ENCODE measurements at places on chromosomes 6 and 20.

GRCh38 chr6:116994447-116994846 lies 117.4 kb downstream of the RFX6 start:
- DNase-seq, result no peak

- no peak for DNase-seq
Measured at GRCh38 chr6:138109042-138109997, 2.1 kb upstream of the PERP start.

GRCh38 chr6:89834884-89835792 lies 5.5 kb downstream of the CASP8AP2 start:
- no peak for DNase-seq

DNA sequence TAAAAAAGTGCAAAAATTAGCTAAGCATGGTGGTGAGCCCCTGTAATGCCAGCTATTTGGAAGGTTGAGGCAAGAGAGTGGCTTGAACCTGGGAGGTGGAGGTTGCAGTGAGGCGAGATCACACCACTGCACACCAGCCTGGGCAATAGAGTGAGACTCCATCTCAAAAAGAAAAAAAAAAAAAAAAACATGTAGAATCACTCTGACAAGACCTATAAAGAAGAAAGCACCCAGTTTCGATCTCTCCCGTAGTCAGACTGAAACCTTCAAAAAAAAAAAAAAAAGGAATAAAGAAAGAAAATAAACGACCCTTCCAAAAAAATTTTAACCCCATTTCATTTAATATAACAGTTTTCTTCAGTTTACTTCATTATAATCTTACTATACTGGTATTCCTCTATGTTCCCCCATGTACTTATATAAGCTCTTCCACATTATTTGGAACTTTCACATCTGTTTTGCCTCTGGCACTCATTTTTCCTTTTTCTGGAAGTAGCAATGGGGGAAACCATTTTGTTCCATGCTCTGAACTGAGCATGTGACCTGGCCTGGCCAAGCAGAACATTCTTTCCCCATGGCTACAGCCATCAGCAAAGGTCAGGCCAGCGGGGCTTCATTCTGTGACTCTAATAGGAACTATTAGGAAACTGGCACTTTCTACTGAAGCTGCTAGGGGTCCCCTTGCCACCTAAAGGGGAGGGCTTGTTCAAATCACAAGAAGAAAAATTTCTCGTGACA lies 9.6 kb downstream of the SLC18B1 start:
- DNase-seq, result no peak

- no peak for DNase-seq
Measured at GRCh38 chr20:62209850-62210495, 10.1 kb downstream of the HRH3 start.

DNA sequence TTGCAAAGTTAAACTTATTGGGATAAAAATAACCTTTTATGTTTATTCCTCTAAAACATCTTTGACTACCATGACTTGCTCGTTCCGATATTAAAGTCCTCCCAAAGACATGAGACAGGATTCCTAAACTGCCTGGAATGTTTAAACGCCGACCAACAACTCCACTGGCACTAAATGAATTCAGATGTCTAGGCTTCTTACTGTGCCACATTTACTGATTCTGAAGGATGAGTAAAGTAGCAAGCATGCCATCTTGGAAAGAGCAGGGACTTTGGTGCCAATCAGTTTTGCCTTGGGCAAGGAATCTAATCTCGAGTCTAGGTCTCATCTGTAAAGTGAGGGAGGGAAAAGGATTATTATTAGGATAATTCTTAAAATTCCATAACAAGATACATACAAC lies 25.3 kb downstream of the MBOAT1 start:
- DNase-seq, result no peak

All from left renal pelvis (tissue), 4 donors.